ENCODE measurements at places on chromosomes 5 and 9.

DNA sequence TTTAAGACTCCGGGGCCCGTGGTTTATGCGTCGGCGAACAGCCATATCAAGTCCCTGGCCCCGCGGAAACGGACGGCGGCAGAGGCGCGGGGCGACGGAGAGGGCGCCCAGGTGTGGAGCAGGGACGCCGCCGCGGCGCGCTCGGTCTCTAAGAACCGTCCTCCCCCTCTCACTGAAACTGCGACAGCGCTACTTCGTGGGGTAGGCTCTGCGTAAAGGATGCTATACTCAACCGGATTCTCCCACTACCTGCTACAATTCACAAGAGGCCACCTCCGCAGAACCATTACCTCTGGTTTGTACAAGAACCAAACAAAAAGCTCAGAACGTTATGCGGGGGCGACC, 404 bp downstream of the MRNIP start:
- DNase-seq, result no peak

DNA sequence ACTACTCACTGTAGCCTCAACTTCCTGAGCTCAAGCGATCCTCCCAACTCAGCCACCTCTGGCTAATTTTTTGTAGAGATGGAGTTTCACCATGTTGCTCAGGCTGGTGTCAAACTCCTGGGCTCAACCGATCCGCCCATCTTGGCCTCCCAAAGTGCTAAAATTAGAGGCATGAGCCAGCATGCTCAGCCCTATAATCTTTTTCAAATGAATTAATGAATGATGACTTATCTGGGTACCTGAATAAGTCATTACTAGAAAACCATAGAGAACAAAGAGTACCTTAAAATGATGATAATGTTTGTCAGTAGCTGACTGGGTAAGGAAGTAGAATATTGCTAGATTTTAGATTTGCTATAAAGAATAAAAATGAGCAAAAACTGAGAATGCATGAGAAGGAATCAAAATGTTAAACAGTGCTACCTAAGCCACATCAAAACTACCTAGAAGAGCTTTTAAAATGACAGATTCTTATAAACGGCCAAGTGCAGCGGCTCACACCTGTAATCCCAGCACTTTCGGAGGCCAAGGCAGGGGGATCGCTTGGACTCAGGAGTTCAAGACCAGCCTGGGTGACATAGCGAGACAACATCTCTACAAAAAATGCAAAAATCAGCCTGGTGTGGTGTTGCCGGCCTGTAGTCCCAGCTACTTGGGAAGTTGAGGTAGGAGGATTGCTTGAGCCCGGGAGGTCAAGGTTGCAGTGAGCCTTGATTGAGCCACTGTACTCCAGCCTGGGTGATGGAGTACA, 13.6 kb downstream of the FNBP1 start:
- no peak for DNase-seq

DNA sequence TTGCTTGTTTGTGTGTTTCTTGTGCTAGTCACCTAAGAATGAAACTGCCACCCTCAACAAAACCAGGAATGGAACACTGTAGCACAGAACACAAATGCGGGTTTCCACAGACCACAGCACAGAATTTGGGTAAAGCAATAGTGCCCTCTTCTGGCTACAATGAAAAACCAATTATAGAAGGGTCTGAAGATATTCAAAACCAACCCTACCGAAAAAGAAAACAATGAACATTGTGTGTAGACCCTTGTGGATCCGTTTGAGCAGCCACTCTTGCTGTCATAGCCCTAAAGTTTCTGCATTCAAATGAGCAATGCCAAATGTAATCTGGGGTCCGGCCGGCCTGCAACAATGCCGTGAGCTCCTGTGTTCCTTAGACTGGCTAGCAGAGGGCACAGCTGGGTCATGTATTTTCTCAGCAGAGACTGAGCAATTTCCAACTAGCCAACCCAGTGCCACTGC, 8.3 kb upstream of the ENC1 start:
- peak; percentile 70 for DNase-seq

DNA sequence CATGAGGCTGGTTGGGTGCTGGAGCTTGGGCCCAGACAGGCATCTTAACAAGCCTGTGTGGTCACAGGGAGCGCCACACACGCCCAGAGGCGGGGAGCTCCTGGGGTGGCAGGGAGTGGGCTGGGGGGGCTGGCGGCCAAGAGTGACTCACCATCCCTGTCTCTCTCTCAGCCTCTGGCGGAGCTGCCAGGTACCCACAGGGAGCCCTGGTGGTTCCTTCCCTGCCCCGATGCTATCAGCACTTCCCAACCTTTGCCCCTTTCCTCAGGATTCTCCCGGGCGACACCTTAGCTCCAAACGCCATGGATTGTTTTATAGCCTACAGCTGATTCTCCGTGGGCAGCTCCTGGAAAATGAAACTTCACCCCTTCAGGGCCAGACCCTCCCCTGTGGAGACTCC, 5.5 kb downstream of the SLC9A3 start:
- DNase-seq, result no peak

GRCh38 chr5:151141535-151141934, 16.0 kb downstream of the ANXA6 start:
- no peak for DNase-seq
